WTC11 (cell line): ENCODE measurements at places on chromosomes 5 and 9. TPM values are rescaled to one million over a fixed set of nuclear protein-coding genes. Genes with fewer than 3 reads are reported as not detected.

The ACTBL2 gene
- not detected in 3 replicates for total RNA-seq

- no peak for DNase-seq
Measured at GRCh38 chr9:99986642-99987041, 80.2 kb downstream of the STX17 start.

DNA sequence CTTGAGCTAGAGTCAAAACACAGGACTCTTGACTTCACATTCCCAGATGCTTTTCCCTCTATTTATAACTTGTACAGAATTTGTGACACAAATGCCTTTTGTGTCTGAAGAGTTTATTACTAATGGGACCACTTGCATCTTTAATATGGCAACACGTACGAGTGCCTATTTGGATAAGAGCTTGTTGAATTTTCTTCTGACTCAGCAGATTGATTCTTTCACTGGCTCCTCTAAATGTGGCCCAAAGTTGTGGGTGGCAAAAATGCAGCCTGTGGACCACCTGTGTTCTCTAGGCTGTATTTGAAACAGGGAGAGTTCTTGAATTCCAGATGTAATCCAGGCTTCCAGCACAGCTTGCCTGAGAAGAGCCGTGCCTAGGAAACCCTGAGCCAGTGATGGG lies 34.1 kb upstream of the ERCC6L2 start:
- no peak for DNase-seq

- DNase-seq: no peak
Measured at GRCh38 chr5:55991768-55992486, 2.8 kb downstream of the IL6ST start.

DNA sequence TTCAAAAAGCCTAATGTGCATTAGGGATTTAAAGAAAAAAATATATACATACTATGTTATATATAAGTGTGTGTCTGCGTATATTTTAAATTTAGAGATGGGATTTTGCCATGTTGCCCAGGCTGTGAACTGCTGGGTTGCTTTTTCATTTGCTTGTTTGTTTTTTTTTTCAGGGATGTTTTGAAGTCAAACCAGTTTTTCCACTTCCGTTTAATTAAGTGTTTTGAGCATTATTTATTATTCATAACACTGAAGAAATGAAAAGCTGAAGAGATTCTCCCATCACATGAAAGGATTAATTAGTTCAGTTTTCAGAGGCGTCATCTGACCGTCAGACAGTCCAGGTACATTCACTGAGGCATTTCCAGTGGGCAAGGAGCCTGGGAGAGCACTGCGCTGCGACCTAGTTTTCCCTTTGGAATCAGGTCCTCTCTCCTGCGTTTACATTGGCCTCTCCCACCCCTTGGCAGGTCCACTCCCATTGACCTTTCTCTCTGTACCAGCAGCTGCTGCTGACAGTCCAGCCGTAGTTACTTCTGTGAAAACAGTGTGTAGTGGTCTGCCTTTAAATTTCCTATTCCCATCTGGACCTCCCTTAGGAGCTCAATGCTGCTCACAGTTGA lies 26.0 kb downstream of the ARRDC3 start:
- DNase-seq: no peak

- DNase-seq: no peak
Measured at GRCh38 chr9:134592018-134592818, 49.4 kb upstream of the COL5A1 start.

- DNase-seq: peak; percentile 54
Measured at GRCh38 chr9:122904466-122904822, 715 bp downstream of the RC3H2 start.
